IPS-NIHi11 (cell line): ENCODE measurements at places on chromosomes 2 and 18.

- no peak for DNase-seq
These were observed 55.5 kb downstream of the NCK2 start for GRCh38 chr2:105800036-105800713.

- no peak for DNase-seq
These were observed 6.2 kb downstream of the PDE1A start for GRCh38 chr2:182420669-182421068.

- no peak for DNase-seq
These were observed 43.2 kb downstream of the TSHZ1 start for GRCh38 chr18:75253784-75254183.

DNA sequence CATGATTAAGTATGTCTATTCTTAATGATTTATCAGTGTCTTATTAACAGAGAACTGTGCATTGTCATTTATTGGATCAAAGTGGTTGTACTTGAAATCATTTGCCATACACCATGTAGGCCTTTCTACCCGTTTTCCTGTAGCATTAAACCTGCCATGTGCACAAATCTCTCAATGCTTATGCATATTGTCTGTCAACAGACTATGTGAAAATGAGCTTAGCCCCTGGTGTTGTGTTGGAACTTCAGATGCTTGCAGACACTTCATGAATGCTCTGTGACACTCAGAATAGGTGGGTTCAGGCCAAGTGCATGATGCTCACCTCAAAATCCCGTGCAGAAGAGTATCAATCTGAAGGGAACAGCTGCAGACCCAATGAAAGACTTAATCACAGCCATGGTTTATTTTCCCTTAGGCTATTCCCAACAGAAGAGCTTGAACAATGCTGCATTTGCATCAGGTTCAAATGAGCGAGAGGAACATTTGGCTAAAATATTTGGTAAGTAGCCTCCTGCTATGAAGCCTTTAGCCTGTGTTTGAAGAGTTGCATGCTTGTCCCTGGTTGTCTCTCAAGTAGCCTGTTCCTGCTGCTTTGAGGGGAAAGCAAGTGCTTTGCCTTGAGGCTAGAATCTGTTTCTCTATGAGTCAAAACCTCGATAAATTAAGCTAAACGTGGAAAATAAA lies 6.1 kb downstream of the C2orf92 start:
- DNase-seq: no peak

- DNase-seq: no peak
These were observed 183.8 kb upstream of the CTAGE1 start for GRCh38 chr18:22601481-22601880.

DNA sequence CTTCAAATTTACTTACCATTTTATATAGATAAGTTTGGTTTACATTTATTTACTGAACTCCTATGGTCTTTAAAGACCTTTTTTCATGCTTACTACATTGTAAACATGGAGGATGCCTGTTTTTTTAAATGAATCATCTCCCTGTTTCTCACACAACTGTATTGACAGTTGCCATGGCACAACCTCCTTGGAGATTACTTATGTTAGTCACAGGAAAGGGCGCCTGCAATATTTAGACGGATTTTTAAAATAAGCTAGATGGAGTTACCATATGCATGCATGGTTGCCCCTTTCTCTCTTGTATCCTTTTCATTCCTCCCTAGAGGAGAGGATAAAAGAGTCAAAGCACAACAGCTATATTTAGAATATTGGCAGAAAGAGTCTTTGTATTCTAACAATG lies 34.8 kb upstream of the CCDC102B start:
- DNase-seq: no peak

DNA sequence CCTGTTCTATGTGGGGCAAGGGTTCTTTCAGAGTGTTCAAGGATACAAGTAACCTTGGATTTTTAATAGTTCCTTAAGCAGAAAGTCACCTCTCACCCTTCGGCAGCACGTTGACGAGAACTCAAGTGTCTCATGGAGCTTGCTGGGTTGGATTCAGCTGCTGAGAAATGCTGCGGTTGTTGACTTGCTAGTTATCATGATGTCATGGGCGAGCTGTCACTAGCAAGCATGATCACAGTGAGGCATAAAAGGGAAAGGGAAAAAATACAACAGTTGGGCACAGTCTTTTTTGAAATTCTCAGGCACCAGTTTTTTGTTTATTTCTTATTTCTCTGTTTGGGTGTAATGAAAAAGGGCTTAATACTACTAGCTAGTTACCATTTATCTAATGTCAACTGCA lies 53.2 kb downstream of the ADCYAP1 start:
- no peak for DNase-seq

DNA sequence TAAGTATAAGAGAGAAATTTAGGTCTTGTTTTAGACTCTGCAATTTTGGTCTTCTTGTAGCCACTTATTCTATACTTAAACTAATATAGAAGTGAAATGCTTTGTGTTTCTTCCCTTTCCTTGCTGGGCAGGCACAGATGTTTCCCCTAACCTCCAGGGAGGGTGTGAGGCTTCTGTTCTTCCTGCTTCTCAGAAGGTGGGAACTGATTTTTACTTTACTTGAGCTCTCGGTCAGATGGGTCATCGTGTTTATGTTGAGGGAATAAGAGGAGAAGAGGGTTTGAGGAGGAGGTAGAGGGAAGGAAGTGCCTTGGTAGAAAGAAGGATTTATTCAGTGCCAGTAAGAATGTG lies 92.5 kb upstream of the CXCR4 start:
- DNase-seq: no peak

DNA sequence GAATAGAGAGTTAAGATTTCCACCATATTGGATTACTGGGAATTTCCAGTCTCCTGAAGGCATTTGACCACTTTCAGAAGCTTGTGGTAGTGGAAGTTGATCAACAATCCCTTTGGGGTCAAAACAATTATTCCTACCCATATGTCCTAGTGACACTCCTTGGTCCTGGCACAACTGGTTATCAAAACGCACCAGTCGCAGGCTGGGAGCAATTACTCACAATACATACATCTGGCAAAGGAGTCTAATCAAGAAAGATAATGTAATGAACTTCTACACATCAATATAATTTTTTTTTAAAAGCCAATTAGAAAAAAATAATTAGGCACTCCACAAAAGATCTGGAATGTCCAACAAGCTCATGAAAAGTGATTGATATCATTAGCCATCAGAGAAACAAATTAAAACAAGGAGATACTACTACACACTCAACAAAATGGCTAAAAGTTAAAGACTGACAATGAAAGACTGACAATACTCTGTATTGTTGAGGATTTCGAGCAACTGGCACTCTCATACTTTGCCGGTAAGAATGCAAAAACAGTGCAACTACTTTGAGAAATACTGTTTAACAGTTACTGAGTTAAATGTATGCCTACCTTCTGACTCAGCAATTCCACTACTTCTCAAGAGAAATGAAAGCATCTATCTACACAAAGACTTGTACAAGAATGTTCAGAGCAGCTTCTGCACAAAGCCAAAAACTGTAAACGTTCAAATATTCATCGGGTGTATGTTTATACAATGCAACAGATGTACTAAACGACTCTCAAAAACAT lies 2.0 kb downstream of the INO80C start:
- no peak for DNase-seq

DNA sequence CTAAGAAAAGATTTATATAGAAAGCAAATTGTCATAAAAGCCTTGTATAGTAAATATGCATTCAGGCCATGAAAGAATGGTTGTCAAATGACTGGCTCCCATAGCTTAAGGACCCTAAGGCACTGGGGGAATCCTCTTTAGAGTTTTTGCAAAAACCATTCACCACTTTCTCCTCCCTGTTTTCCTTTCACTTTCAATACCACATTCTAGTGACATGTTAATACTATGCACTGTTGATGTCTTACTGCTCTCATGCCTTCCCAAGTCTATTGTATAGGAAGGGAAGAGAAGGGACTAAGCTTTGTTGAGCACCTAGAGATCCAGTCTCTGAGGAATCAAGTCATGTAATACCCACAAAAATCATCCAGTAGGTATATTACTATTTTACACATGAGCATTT lies 383.0 kb upstream of the LRRTM1 start:
- DNase-seq: peak; percentile 6

GRCh38 chr2:209505410-209505809 lies 81.6 kb downstream of the MAP2 start:
- DNase-seq: no peak

GRCh38 chr18:78701771-78702396 lies 277.7 kb upstream of the SALL3 start:
- DNase-seq: no peak

GRCh38 chr2:126665483-126665882 lies 9.5 kb downstream of the GYPC start:
- no peak for DNase-seq

GRCh38 chr2:235734688-235735231 lies 240.9 kb downstream of the AGAP1 start:
- DNase-seq: no peak

GRCh38 chr2:147996828-147997227 lies 23.7 kb downstream of the ORC4 start:
- no peak for DNase-seq

- no peak for DNase-seq
These were observed 4.2 kb downstream of the ERFE start for GRCh38 chr2:238162846-238163441.

DNA sequence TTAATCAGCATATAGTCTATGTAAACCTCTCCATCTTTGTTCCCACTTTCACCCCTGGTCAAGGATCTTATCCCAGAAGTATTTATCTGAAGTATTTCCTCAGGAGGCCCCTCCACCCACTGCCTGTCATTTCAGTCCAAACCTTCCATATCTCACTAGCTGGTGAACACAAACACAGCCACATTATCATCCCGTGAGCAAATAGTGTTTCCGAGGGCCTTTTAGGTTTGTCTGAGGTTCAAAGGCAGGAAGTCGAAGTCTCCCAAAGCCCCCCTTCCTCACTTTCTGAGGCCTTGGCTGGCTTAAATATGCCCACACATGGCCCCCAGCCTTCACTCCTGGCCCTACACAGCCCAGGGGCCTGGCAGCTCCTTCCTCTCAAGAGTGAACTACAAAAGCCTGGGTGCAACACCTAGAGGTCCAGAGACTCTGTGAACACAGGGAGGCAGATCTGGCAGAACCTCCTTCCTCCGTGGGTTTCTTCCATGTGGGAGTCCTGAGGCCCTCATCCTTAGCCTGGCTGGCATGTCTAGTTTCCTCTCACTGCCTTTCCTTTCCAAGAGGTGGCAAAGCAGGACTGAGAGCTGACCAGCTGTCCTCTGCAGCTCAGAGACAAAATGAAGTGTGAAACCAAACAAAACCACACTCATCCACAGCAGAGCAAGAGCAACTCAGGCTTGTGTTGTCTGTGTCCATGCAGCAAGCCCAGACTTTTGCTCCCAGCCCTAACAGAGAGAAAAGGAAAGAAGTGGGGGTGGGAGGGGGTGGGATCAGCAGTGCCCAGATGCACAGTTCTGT lies 264.2 kb downstream of the SS18 start:
- DNase-seq: no peak

DNA sequence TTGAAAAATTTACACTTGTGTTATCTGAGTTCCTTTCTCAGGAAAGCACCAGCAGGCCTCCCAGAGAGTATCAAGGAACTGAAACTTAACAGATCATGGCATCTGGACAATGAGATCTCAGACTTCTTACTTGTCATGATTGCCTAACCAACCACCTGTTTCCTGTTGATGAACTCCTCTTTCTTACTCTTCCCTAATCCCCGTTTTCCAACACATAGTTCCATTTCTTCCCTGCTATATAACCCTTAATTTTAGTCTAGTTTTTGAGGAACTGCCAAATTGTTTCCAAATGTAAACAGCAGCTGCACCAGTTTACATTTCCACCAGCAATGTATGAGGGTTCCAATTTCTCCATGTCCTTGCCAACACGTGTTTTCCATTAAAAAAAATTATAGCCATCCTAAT lies 6.1 kb upstream of the FAM171B start:
- no peak for DNase-seq

DNA sequence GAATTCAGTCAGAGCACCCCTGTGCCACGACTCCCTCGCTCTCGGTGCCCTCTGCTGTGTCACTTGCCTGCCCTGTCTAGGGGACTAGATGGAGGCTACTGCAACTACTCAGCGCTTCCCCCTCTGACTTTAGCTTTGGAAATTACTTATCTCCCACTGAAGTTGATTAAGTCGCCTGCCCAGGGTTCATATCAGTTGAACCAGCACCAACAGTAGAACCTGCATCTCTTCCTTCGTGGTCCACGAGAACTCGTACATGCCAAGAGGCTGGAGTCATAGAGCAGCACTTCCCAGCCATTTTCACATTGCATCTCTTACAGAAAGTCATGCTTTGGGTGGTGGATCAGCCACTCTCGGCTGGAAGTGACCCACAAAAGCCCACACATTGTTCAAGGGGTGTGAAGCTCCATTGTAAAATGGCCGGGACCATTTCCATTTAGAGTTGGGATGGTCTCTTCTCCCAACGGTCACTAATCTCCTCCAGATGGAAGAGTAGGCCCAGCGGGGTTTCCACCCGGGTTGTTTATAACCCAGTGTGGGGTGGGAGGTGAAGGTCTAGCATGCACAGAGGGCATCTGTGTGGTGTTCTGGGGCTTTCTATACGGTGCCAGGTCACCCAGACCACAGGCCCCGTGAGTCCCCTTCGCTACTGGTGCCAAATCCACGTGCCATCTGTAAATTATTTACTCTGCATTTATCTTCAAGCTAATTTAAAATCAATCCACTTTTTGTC lies 38.0 kb downstream of the STEAP3 start:
- DNase-seq: no peak

DNA sequence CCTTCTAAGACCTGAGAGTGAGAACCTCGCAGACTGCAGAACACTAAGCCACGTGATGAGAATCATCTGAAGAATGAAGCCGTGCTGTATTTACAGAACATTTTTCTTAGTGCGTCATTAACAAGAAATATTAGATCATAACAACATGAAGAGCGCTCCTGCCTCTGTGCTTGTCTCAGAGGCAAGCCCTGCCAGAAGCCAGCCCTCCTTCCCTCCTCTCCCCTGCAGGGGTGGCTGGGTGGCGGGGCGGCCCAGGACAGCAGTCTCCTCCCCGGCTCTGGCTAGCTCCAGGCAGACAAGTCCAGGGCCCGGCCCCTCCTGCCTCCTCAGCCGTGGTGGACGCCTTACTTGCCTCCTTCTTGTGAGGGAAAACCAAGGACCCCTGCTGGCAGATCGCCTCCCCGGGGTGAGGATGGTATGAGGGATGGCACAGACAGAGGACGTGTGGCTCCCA lies 262.7 kb downstream of the TWIST2 start:
- DNase-seq: no peak

DNA sequence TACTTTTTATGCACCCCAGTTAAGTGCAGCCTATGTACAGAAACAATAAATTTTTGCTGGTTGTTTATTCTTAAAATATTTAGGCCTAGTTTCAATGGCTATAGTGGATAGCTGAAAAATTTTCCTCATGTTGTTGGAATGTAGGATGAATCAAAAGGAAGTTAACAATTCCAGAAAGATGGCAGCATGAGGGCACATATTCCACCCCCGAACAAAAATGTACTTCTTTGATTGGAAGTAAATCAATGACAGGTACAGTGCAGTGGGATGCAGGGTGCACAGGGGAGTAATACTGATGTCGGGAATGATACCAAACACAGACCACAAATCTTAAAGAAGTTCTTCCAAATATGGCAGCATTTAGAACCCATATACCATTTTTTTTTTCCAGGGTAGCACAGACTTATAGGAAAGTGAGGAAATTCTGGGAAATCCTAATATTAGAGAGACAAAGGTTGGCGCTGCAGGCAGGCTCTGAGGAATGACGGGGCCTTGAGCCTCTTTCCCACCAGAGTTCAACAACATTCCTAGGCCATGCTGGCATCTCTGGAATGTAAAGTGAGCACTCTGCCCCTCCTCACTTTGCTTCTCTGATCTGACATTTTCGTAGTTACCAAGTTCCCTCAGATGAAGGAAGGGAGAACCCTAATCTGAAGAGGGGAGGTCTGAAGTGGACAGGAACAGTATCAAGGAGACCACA lies 36.6 kb upstream of the IKZF2 start:
- DNase-seq: peak; percentile 79
